Activated CD8-positive, alpha-beta memory T cell treated with anti-CD3 and anti-CD28 coated beads for 1 hour (primary cell): ENCODE measurements at places on chromosomes 16 and 17.

- no peak for DNase-seq
Measured at GRCh38 chr17:8121681-8122421, 2.1 kb downstream of the HES7 start.

- DNase-seq: no peak
Measured at GRCh38 chr17:48478224-48479013, 48.4 kb upstream of the SKAP1 start.

DNA sequence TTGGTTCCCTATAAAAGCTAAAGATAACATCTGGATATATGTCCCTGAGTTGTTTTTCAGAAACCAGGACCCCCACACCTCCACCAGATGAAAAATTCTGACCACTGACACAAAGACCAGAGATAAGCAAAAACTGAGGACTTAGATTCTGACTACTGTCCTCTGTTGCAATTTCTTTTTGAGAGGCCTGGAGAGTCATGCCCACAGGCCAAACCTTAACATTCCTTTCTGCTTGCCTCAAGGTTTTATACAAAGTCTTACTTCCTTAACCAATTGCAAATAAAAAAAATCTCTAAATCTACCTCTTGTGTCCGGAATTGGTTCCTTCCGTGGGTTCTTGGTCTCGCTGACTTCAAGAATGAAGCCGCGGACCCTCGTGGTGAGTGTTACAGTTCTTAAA lies 228.5 kb downstream of the ABCC12 start:
- no peak for DNase-seq

DNA sequence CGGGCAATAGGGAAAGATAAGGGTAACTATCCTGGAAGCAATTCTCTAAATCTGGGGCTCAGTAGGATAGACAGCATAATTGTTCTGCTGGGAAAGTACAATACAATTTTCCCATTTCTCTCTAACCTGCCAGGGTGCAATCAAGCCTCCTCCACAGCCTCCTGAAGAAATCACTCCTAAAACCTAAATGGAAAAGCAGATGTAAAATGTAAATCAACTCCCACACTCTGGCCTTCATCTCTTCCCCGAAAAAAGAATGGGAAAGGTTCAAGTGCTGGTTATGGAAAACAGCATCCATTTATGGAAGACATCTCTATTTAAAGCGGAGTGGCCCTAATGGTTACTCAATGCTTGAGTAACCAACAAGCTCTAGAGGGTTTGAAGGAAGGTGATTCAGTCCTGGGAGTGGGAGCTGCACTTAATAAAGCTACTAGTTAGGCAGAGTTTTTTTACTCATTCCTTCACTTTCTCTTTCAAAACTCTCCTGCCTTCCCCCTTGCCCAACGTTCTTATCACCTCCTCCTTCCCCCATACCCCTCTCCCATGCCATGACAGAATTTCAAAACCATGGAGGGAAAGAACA lies 5.1 kb downstream of the MMD start:
- no peak for DNase-seq

- DNase-seq: no peak
Measured at GRCh38 chr17:32314636-32315035, 27.3 kb downstream of the C17orf75 start.

- no peak for DNase-seq
Measured at GRCh38 chr16:78689536-78689935, 590.1 kb downstream of the WWOX start.

DNA sequence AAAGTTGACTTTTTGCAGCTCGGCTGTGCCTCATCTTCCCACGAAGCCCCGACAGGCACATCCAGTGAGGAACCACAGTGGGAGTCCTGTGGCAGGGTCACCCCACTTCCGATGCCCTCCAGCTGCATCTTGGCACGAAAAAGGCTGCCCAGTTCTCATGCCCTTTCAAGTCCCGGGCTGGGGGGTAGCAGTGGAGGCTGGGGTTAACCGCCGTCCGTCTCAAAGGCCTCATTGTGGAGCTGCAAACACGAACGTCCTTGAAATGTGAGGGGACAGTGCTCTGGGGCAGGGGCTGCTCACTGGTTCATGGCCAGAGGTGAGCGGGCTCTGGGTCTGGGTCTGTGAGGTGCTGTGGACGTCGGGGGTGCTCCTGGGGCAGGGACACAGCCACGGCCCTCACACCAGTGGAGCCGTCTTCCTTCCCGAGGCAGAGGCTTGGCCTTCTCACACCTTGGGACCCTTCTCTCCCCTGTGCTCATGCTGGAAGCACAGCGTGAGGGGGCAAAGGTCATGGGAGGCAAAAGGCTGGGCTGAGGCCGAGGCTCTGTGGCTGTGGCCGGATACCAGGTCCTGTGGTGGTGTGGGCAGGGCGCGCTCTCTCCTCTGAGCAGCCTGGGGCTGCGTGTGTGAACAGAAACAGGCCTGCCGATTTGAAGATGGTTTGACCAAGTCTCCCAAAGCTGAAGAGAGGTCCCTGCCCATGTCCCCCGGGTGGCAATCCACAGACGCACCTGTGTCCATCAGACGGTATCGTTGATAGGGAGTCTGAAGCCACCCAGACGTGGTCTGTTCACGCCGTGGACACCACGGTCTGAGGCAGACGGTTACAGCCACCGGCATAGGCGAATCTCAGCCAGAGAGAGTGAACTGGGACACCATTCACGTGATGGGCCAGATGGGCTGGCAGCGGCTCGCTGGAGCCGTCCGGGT lies 3.1 kb upstream of the MC1R start:
- DNase-seq: no peak

DNA sequence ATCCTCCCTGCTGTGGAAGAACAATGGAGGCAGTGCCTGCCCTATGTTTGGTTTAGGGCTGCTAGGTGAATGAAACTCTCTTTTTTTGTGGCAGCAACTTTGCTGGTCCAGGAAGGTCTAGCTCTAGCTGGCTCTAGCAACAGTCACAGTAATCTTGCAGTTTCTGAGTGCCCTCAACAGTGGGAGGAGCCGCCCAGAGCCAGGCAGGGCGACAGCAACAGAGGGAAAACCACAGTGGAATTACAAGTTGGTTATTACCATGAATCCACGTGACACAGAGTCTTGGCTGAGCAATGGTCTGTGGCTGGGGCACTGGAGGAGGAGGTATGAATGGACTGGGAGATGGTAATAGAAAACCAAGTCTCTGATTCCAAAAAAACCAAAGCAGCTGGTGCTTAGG lies 10.3 kb downstream of the HSPB9 start:
- DNase-seq: no peak

DNA sequence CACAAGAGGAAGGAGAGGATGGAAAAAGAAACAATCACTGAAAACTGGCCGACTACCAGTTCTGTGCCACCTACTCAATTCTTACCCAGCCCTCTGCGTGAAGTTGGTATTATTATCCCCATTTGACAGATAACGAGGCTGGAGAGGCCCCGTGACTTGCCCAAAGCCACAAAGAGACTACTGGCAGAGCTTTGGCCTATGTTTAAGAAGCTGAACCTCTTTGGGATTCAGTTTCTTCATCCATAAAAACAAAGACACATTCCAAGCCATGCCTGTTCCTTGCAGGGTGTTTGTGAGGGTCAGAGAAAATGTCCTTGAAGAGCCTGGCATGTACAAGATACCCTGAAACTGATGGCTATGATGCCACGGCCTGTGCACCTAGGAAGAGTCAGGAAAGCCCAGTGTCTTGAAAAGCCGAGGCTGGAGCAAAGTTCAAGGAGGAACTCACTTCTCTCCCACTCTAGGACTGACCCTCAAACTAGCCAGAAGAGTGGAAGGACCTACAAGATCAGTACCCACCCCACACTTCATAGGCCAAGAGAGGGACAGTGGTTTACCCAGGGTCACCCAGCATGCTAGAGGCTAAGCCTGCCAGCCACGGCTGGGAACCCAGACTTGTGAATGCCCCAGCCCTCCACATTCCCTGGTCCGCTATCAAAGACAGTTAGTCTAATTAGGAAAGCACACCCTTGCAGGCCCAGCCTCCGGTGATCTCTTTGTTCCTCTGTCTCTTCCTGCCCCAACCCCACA lies 1.6 kb upstream of the ACSF2 start:
- DNase-seq: no peak

DNA sequence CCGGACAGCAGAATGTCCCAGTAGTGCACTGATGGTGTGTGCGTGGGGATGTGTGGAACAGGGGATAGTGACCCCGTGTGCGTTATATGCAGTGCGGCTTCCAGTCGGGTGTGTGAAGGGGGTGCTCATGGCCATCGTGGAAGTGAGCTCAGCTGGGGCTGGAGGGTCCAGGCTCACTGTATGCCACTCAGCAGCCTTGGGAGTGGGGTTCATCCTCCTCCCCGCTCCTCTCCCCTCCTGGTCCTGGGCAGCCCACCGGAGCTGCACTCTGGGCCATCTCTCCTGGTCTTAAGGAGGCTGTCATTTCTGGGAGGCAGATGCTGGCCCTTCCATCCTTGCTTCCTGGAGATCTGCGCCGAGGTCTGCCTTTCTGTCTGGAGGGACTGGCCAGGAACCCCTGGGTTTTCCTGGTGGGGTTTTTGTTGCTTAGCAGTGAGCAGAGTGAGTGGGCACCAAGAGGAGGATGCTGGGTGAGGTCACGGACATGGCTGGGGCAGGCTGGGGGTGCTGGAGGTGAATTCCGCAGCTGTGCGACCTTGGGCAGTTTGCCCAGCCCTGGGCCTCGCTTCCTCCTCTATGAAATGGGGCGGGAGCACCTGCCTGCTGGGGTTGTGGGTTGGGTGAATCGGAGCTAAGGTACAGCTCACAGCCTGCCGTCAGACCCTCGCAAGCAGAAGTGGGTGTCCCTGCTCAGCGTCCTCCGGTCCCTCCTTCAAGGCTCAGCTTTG lies 164.1 kb downstream of the SEC14L1 start:
- DNase-seq: no peak

- no peak for DNase-seq
Measured at GRCh38 chr17:82217530-82218204, 5.0 kb upstream of the CCDC57 start.

- no peak for DNase-seq
Measured at GRCh38 chr16:73339821-73340220, 291.9 kb upstream of the ZFHX3 start.

- peak; percentile 33 for DNase-seq
Measured at GRCh38 chr16:89289428-89290395, 72.2 kb downstream of the ZNF778 start.

DNA sequence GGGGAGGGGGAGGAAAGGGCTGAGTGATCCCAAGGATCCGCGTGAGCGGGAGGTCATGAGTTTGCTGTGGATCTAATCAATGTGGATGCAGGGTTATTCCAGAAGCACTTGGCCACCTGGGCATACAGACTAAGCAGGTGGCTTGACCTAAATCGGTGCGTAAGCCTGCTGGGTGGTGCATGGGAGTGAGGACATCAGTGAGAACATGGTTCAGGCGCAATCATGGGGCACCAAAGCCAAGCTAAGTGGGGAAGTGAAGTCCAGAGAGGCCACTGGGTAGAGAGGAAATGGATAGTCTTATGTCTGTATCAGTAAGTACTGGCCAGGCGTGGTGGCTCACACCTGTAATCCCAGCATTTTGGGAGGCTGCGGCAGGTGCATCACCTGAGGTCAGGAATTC lies 18.9 kb upstream of the MFSD6L start:
- no peak for DNase-seq

GRCh38 chr17:55162556-55162946 lies 102.2 kb upstream of the HLF start:
- no peak for DNase-seq
